ENCODE measurements at places on chromosomes 4 and X.

DNA sequence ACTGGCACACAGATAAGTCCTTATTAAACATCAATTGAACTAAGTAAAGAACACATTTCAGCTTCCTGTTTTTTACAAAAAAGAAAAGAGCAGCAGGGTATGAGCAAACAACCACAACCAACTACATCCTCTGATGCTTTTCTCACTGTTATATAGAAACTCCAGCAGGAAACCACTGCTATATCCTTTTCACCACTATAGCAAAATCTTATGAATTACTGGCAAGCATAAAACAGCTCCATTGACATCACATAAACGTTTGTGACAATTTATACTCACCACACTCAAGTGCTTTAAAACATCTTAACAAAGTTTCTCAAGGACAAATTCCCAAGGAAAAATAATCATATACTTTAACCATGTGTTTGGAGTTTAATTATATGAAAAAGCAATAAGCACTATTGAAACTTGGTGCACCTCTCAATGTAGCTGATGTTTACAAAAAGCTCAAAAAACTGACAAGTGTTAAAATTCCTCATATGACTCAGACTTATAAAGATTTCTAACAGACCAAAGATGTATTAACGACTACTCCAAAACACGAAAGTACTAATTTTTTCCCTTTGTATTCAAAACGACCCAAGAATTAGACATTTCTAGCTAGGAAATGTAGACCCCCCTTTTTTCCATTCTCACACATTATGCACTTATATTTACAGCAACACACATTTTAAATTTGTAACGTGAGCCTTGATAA, 12.9 kb downstream of the GPRIN3 start:
- H3K4me1 ChIP-seq: peaks cover 76% of the 10 kb centered on the region
- peak overlapping the region; percentile 68 for H3K4me3 ChIP-seq
- H3K27ac ChIP-seq: peak overlapping the region; percentile 98
- peaks cover 36% of the 10 kb centered on the region for H3K36me3 ChIP-seq

- H3K36me3 ChIP-seq: peaks cover 17% of the 10 kb centered on the region
- peak; percentile 75 for DNase-seq
- peaks cover 17% of the 10 kb centered on the region for H3K4me1 ChIP-seq
- H3K27me3 ChIP-seq: peaks cover 48% of the 10 kb centered on the region
- H3K4me3 ChIP-seq: peak overlapping the region; percentile 62
- peak overlapping the region; percentile 69 for H3K27ac ChIP-seq
These were observed 6.0 kb downstream of the FRG2 start for GRCh38 chr4:190020790-190021717.

- no peak overlapping the region for H3K4me3 ChIP-seq
- H3K27me3 ChIP-seq: no peaks in the 10 kb centered on the region
- H3K27ac ChIP-seq: no peak overlapping the region
- no peak for DNase-seq
- H3K4me1 ChIP-seq: no peaks in the 10 kb centered on the region
These were observed 50.6 kb downstream of the TENM3 start for GRCh38 chr4:182293691-182294255.

DNA sequence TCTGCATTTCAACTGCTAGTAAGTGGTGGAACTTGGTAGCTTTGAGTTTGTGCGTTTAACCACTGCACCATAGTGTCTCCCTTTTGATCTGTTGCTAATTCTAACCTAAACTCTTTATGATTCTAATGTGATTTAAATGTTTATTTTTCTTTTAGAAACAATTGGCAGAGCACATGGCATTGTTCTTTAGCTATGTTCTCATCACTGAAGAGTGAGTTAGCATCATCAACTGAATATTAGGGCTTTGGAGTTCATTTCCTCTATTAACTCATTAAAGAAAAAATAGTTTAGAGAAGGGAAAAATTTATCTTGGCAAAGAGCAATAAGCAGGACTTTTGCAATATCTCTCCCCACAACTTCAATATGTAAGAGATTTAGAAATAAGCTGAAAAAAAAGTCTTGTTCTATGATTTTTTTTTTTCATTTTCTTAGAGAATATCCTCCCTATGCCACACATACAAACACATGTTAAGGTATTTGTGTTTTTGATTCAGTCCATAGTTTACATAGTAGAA, 25.7 kb downstream of the CPEB2 start:
- peaks cover 15% of the 10 kb centered on the region for H3K4me1 ChIP-seq
- H3K36me3 ChIP-seq: peaks cover 31% of the 10 kb centered on the region
- no peak overlapping the region for H3K4me3 ChIP-seq
- no peak for DNase-seq
- no peaks in the 10 kb centered on the region for H3K27me3 ChIP-seq
- H3K27ac ChIP-seq: no peak overlapping the region

GRCh38 chr4:185247151-185247550, 37.8 kb downstream of the SNX25 start:
- H3K4me1 ChIP-seq: peaks cover 25% of the 10 kb centered on the region
- no peaks in the 10 kb centered on the region for H3K27me3 ChIP-seq
- peak overlapping the region; percentile 59 for H3K27ac ChIP-seq
- no peak overlapping the region for H3K4me3 ChIP-seq
- H3K36me3 ChIP-seq: peaks cover 13% of the 10 kb centered on the region

DNA sequence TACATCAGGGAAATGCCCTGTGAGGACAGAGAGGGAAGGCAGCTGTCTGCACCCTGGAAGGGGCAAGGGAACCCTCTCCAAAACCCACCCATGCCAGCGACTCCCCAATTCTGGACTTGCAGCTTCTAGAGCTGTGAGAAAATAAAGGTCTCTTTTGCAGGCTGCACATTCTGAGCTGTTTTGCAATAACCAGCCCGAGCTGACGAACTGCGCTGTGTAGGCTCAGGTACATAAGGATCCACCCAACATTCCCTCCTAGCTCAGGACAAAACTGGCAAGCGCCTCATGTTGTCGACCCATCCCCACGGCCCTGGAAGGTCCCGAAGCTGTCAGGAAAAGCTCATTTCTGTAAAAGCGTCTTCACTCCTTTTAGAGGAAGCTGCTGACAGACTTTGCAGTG, 271.8 kb downstream of the CRLF2 start:
- H3K4me3 ChIP-seq: no peak overlapping the region
- peak; percentile 26 for DNase-seq
- H3K4me1 ChIP-seq: no peaks in the 10 kb centered on the region
- H3K27me3 ChIP-seq: no peaks in the 10 kb centered on the region
- no peak overlapping the region for H3K27ac ChIP-seq

DNA sequence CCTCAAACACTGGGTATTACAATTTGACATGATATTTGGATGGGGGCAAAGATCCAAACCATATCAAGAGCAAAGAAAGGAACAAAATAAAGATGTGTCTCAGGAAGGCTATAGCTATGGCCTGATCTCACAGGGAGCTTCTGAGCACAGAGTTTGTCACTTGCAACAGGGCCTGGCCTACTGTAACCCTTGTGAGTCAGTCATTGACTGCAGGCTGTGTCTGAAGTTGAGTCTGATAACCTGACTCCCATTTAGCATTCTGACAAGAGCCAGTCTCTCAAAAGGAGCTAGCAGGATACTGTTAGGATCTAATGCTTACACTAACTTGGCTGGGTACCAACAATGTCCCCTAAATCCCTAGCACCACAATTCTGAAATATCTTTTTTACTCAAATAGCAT, 612.5 kb upstream of the TECRL start:
- H3K4me1 ChIP-seq: no peaks in the 10 kb centered on the region
- no peaks in the 10 kb centered on the region for H3K36me3 ChIP-seq
- no peaks in the 10 kb centered on the region for H3K27me3 ChIP-seq
